Activated CD8-positive, alpha-beta memory T cell treated with anti-CD3 and anti-CD28 coated beads for 1 hour (primary cell): ENCODE measurements at places on chromosomes 4 and X.

DNA sequence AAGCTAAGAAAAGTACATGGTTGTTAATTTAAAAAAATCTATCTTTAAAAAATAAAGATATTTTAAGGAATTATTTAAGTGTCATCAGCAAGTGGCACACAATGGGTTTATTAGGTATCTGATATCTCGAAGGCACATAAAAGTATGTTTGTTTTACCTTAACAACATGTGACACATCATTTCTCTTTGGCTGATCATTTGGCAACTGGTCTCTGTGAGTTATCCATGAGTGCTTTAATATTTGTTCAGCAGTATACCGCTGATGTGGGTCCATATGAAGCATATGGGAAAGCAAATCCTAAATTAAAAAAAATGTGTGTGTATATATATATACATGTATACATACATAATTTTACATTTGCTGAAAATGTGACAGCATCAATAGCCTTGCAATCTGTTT lies 123.2 kb downstream of the RPS6KA6 start:
- no peak for DNase-seq

DNA sequence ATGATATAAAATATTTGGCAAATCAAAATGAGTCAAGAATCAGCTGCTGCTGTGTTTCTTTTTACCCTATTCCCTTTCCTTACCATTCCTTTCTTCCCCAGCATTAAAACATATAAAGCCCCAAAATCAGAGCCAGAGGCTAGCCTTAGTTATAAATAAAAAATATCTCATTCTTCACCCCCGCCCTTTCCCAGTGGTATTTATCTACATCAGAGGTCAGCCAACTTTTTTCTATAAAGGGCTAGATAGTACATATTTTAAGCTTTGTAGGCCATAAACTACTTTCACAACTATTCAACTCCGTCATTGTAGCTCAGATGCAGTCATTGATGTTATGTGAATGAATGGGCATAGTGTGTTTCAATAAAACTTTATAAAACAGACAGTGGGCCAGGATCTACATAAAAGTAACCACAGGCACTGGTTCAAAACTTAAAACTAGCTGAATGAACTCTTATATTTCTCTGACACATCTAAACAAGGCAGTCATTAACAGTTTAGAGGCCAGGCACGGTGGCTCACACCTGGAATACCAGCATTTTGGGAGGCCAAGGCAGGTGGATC lies 30.5 kb upstream of the TCEANC start:
- DNase-seq, result no peak

GRCh38 chr4:147793569-147794313 lies 61.9 kb downstream of the ARHGAP10 start:
- DNase-seq, result no peak

- no peak for DNase-seq
These were observed 80.9 kb upstream of the PLAC1 start for GRCh38 chrX:134738986-134739740.
